ENCODE measurements at places on chromosomes 6 and 20.

GRCh38 chr6:160899671-160900430, 91.7 kb upstream of the MAP3K4 start:
- no peak for DNase-seq

GRCh38 chr20:23586735-23587525, 18.6 kb upstream of the CST9L start:
- no peak for DNase-seq

GRCh38 chr6:34062815-34063214, 83.1 kb downstream of the GRM4 start:
- no peak for DNase-seq

- DNase-seq = no peak
These were observed 36.2 kb downstream of the JAG1 start for GRCh38 chr20:10637563-10637962.

GRCh38 chr6:18976091-18976490, 588.9 kb downstream of the RNF144B start:
- DNase-seq = no peak

DNA sequence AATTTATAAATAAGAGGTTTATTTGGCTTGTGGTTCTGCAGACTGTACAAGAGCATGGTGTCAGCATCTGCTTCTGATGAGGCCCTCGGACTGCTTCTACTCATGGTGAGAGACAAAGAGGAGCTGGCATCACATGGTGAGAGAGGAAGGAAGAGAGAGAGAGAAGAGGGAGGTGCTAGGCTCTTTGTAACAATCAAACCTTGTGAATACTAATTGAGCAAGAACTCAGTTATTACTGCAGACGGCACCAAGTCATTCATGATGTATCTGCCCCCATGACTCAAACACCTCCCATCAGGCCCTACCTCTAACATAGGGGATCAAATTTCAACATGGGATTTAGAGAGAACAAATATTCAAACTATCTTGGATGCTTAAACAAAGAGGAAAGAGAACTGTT, 6.3 kb upstream of the SIRPG start:
- DNase-seq = peak; percentile 43

GRCh38 chr6:36463676-36464075, 20.9 kb downstream of the KCTD20 start:
- DNase-seq = no peak

GRCh38 chr6:141313986-141314385, 818.7 kb upstream of the GJE1 start:
- no peak for DNase-seq

All from CD4-positive, alpha-beta T cell treated with Interleukin-17A for 1 hour (primary cell).